Activated CD4-positive, alpha-beta T cell treated with anti-CD3 and anti-CD28 coated beads for 36 hours (primary cell): ENCODE measurements at places on chromosomes 5 and 9. TPM values are rescaled to one million over a fixed set of nuclear protein-coding genes. Genes with fewer than 3 reads are reported as not detected.

The NIPBL gene
- 42.7 TPM for total RNA-seq

The CA9 gene
- total RNA-seq, result 3.1 TPM

The ANKRD34B gene
- total RNA-seq, result not detected

DNA sequence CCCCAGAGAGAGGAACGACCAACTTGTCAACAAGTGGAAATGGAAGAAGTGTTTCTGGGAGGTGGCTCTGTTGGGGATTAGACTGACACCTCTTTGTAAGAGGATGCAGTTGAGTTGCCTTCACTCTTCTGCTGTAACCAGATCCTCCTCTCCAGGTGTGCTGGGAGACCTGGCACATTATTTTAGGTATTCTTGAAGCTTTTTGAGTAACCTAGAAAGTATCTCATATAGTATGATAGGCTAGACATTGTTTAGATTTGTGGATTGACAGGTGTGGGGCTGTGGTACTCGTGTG, 21.6 kb downstream of the SNX30 start:
- DNase-seq, result no peak

DNA sequence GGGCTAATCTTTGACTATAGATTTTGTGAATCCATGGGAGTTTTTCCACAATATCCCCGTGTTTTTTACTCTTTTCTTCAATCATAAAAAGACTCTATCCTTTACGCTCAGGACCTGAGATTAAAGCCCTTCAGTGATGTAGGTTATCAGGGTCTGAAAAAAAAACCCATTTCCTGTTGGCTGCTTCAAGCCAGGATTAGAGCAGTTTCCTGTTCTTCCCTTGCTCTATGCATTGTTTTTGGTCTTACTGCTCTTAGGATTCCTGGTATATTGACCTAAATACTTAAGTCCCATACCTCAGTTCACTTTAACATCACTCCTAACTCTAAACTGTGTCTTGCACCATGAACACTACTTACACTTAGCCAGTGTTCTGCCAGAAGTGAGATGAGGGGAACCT, 319.3 kb upstream of the CHD1 start:
- DNase-seq, result no peak
